ENCODE measurements at places on chromosomes 5 and 9.
A peak's percentile ranks its signal among the peaks of the same experiment; 100 is the strongest.

DNA sequence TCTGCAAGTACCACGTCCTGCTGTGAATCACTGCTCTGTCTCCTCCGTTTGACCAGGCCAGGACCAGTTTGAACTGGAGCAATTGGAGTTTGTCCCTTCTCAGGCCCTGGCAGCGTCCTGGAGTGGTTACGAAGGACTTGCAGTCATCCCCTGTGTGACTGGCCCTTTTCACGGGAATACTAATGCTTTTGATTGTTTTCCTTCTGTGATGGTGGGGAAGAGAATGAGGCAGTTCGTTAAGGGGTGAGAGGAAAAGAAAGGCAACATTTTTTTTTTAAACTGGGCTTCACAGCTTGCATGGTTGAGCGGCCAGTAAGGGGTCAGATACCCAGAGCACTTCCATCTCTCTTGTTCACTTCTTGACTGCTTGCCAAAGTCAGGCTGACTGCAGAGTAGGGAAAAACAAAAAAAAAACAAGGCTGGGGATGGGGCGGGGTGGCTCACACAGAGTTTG is 153.5 kb upstream of the STK32A start:
- peak; percentile 65 for DNase-seq

GRCh38 chr5:154873791-154874331 is 15.4 kb downstream of the CNOT8 start:
- DNase-seq = no peak

- no peak for DNase-seq
Observed at GRCh38 chr5:151612689-151613427, 21.7 kb upstream of the FAT2 start.

- no peak for DNase-seq
Observed at GRCh38 chr5:12934722-12935121, 1009.8 kb downstream of the DNAH5 start.

DNA sequence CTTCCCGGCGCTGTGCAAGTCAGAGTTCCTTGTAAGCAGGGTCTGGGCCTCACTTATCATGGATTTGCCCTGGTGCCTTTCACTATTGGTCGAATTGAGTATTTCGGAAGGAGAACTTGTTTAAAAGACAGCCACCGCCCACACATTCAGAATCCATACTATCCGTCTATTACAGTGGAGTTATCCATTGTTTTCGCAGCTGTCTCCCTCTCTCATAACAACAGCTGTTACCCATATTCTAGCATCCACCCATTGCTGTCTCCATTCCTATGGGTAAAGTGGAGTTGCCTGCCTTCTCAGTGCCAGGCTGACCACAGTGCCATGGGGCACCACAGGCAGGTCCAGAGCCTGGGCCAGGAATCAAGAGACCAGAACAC is 20.2 kb downstream of the FAXDC2 start:
- no peak for DNase-seq

Measured in sciatic nerve (tissue), 2 donors.